ENCODE measurements at places on chromosomes 5 and 9. TPM values are rescaled to one million over a fixed set of nuclear protein-coding genes. Genes with fewer than 3 reads are reported as not detected.

The ROR2 gene
- total RNA-seq, result 0.49 TPM

The SLC6A18 gene
- total RNA-seq, result not detected

DNA sequence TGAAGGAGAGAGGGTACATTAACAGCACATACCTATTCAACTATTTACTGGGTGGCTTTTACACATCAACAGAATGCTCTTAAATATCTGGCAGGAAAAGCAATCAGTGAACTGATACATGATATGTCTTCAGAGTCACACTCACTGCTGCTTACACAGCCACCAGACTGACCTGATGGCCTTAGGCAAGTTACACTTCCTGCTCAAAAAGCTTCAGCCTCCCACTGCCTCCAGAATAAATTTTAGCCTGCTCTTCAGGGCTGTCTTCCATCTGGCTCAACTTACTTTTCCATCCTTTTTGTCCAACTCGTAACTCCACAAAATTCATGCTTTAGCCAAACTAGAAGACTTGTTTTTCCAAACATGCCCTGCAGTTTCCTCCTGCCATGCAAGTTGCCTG is 10.7 kb downstream of the LOX start:
- H3K4me3 ChIP-seq, result no peak overlapping the region
- no peaks in the 10 kb centered on the region for H3K4me1 ChIP-seq
- H3K27me3 ChIP-seq, result no peaks in the 10 kb centered on the region

The SELENOP gene
- 1,892 TPM for total RNA-seq

- no peak overlapping the region for H3K27ac ChIP-seq
- H3K4me1 ChIP-seq, result no peaks in the 10 kb centered on the region
- H3K27me3 ChIP-seq, result no peaks in the 10 kb centered on the region
- no peaks in the 10 kb centered on the region for H3K36me3 ChIP-seq
- no peak overlapping the region for H3K4me3 ChIP-seq
These were observed 2.8 kb upstream of the IL3 start for GRCh38 chr5:132057498-132058255.

DNA sequence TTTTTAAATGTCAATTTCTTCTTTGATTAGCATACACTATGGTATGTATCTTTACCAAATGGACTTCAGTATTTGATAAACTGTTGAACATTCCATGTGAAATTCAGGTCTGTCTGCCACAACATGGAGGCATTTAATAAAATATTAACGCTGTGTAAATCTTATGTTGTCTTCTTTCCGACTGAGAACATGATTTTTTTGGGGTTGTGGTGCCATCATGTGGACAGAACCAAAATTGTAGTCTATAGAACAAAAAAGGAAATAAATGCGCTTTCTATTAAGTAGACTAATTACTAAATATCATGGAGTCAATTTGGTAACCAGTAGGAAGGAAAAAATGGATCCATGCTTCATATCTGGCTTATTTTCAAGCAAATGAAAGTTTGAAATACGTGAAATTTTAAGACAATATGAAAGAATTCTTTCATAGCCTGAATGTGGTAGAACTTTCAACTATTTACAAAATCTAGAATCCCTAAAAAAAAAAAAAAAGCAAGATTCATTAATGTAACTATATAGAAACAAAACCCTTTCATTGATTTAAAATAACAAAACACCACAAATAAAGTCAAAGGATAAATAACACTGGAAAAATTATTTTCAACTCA is 2.8 kb upstream of the PLK2 start:
- no peaks in the 10 kb centered on the region for H3K27me3 ChIP-seq
- no peaks in the 10 kb centered on the region for H3K4me1 ChIP-seq
- peak overlapping the region; percentile 11 for H3K4me3 ChIP-seq
- no peak for DNase-seq

The BARHL1 gene
- not detected for total RNA-seq

GRCh38 chr5:97044052-97044451 is 98.4 kb downstream of the LIX1 start:
- H3K27ac ChIP-seq, result no peak overlapping the region
- no peaks in the 10 kb centered on the region for H3K27me3 ChIP-seq

DNA sequence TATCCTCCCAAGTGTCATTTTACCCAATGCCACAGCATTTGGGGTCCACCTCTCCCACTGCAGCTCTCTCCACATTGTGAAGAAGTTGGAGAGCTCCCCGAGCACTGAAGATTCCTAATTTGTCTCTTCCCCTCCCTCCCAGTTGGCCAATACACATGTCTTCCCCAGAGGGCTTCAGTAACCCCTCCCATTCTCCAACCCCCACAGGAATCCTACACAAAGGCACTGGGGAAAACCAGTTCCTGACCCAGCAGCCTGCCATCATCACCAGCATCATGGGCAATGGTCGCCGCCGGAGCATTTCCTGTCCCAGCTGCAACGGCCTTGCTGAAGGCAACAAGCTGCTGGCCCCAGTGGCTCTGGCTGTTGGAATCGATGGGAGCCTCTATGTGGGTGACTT is 87.3 kb upstream of the WWC1 start:
- H3K27ac ChIP-seq, result no peak overlapping the region
- H3K27me3 ChIP-seq, result no peaks in the 10 kb centered on the region
- H3K4me3 ChIP-seq, result no peak overlapping the region
- DNase-seq, result no peak

The NPR3 gene
- 0.98 TPM for total RNA-seq

DNA sequence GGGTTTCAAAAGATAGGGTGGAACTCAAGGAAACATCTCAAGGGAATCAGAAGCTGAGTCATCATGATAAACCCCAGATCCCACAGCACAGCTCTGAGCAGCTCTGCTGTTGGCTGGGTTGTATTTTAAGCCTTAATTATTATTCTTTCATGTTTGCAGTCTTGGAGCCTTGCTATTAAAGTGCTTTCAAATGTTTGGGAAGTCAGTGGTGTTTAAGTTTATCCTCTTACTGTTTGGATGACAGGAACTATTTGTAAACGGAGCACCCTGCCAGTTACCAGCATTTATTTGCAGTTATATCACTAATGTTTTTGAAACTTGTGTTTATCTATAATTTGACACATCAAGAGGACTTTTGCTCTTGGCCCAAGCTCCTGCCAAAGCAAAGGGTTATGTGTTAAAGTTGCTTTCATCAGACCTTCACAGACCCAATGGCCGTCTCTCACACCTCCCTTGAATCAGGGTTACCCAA is 141.1 kb upstream of the SPDL1 start:
- H3K4me1 ChIP-seq, result no peaks in the 10 kb centered on the region
- H3K36me3 ChIP-seq, result no peaks in the 10 kb centered on the region
- H3K27me3 ChIP-seq, result no peaks in the 10 kb centered on the region

The ALDH1A1 gene
- 309 TPM for total RNA-seq

The ANXA1 gene
- 12.4 TPM for total RNA-seq

The CKMT2 gene
- total RNA-seq, result 0.99 TPM
